ENCODE measurements at places on chromosomes 5 and 9. TPM values are rescaled to one million over a fixed set of nuclear protein-coding genes. Genes with fewer than 3 reads are reported as not detected.

GRCh38 chr9:135246248-135247205 is 159.1 kb downstream of the OLFM1 start:
- DNase-seq = no peak

DNA sequence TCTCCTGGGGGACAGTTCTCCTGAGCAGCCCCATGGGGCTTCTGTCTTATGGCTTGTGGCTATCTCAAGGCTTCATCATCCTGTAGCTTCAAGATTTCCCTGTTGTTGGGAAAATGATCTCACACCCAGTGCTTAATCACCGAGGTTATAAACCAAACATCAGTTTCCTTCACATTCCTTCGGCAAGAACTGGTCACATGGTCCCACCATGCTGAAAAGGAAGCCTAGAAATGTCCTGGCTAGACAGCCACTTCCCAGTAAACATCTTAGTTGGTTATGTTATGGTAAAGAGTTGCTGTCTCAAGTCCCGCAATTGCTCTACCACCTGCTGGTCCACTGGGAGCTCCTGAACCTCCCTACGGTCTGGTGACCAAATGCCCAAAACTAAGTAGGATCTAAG is 66.0 kb downstream of the RAB3C start:
- DNase-seq = no peak

DNA sequence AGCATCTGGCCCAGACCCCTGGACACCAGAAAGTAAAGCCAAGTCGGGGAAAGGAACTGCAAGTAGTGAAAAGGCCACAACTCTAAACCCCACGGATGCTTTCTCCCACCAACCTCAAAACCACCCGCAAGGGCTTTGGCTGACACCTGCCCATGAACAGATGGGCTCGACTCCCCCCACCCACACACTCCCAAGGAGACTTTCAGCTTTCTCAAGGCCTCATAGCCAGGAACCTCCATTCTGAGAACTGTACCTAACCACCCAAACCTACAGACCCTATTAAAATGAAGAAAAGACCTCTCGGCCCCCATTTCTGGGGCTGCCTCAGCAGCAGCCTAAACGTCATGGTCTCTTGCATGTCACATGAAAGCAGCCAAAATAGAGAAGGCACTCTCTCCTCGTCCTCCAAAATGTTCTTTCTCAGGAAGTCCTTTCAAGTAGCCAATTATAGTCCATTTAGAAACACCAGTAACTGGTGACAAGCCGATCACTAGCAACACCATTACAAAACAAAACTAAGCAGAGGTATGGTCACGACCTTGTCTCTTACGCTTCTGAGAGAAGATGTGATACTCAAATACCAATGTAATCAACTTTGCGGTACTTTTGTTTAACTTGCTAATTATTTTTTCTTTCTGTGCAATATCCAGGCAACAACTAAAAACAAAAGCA is 2.9 kb downstream of the B4GALT1 start:
- DNase-seq = no peak

DNA sequence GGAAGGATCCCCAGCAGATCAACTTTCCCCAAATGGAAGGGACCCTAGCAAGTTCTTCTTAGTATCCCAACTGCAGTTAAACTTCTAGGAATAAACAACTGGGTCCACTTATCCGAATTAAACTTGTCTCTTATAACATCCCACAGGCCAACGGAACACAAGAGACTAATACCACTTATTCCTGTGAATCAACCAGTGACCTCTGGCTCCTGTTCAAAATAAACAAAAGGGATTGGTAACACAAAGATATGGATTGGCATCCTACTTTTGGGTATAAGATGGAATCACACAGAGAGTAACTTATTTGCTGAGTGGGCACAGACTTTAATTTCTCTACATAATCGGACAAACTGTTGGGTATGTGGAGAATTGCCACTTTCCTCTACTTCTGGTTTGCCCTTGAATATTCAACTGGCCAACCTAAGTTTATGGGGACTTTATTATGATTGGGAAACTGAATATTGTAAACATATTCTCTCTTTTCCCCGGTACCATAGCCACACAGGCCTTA is 12.4 kb upstream of the PAIP1 start:
- no peak for DNase-seq

DNA sequence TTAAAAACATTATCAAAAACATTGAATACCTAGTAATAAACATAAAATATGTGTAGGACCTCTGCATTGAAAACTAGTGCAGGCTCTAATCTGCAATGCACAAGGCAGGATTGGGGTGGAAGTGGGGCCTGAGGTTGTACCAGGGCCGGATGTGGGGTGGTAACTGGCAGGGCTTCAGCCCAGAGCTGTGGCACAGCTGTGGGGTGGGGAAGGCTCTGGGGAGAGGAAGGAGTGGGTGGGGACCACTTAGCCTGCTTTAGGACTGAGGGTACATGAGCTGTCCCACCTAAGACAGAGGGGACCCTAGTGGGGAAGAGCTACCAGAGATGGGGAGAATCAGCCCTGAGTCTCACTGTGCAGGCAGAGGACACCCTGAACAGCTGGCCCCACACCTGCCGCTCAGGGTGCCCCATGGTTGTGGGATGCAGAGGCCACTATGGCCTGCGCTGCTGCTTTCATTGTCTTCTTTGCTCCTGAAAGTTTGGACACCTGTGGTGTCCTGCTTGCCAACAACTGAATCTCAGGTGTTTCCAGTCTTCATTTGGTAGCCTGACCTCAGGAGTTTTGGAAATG is 311.4 kb downstream of the TLE4 start:
- no peak for DNase-seq

DNA sequence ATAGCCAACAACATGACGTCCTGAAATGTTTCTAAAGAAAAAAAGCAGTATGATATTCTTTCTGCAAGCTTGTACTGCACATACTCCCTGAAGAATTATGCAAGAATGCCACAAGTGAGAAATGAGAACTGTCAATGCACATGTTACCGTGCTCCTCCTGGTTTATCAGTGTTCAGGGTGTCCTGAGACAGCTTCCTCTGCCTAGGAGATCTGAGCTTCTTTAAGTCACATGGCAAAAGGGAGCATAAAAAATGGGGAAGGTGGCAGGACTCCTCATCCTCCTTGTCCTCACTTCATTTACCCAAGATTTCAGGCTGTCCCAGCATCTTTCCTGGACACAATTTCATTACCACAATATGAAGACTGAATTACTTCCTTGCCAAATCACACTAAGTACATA is 238.2 kb downstream of the GLIS3 start:
- DNase-seq = no peak

Gene HK3
- total RNA-seq = not detected

Gene PRR7
- 12.1 TPM for total RNA-seq
